T-helper 17 cell (primary cell): ENCODE measurements at places on chromosomes 5 and 9. TPM values are rescaled to one million over a fixed set of nuclear protein-coding genes. Genes with fewer than 3 reads are reported as not detected.

DNA sequence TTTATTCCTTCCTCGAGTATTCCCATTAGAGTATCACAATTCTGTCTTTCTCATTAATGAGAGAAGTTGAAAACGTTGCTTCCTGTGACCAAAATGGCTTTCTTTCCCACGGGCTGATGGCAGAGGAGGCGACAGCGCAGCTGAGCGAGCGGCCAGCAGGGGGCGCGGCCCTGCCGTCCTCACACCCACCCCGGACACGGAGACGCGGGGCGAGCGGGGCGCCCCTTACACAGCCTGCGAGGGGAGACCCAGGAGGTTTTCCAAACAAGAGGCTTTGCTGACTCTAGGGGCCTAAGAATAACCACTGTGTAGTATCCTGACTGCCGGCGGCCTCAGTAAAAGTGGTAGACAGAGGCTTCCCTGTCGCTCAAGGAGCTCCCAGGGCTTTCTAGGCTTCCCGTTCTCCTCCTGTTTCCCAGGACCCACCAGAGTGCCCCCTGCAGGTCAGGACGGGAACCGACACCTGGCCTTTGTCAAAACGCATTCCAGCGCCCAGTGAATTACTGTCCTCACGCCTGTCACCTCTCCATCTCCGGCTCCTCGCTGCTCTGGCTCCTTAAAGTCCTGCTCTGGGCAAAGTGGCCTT lies 27.3 kb upstream of the FGF1 start:
- H3K4me3 ChIP-seq: peak overlapping the region; percentile 73
- peaks cover 5% of the 10 kb centered on the region for H3K4me1 ChIP-seq
- peak; percentile 74 for DNase-seq

PGM5 gene
- total RNA-seq: 0.16 TPM

DNA sequence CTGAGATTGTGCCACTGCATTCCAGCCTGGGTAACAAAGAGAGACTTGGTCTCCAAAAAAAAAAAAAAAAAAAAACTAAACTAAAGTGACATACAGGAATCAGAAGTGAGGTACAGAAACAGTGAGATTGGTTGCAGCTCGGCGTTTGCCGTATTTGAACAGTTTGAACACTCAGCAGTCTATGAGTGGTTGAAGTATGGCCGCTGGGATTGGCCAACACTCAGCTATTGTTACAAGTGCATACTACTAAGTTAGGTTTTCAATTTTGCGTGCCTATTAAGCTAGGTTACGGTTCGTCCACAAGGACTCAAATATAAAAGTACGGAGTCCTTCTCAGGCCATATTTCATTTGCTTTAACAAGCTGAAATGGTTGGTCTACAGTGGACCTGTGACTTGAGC lies 3.3 kb upstream of the TSC1 start:
- no peak overlapping the region for H3K4me3 ChIP-seq
- no peak overlapping the region for H3K27ac ChIP-seq
- H3K36me3 ChIP-seq: peaks cover 5% of the 10 kb centered on the region

GRCh38 chr9:83930881-83931280 lies 9.6 kb upstream of the KIF27 start:
- H3K27ac ChIP-seq: no peak overlapping the region
- H3K4me3 ChIP-seq: no peak overlapping the region

GRCh38 chr5:73204332-73204731 lies 31.3 kb downstream of the TMEM174 start:
- peaks cover 74% of the 10 kb centered on the region for H3K27me3 ChIP-seq
- DNase-seq: no peak
- H3K36me3 ChIP-seq: peaks cover 12% of the 10 kb centered on the region
- H3K4me3 ChIP-seq: no peak overlapping the region
- H3K4me1 ChIP-seq: peaks cover 3% of the 10 kb centered on the region

DNA sequence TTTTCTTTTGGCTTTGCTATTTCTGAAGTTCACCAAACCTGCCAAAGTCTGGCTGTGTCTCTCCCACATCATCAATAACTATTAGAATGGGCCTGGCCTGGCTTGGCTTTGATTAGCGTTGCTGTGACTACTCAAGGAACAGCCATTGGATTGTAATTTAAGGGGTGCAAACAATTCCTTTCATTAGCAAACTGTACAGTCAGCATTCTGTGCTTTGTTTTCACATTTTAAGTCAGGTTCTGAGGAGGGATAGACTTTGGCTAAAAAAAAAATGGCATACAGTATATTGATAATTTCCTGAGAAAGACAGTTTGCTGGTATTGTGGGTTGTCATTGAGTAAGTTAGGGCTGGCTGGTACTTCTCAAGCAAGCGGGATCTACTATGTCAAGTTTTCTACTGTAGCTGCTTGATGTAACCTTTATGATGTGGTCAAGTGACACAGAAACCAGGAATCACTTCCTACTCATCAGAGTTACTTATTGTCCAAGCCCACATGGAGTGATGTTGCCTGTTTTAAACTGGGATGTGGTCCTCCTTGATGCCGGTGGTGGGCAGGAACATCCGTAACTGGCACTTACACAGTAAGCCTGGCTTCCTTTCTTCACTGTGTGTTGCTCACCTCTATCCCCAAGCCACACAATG lies 161.4 kb downstream of the CD180 start:
- H3K4me1 ChIP-seq: peaks cover 48% of the 10 kb centered on the region
- DNase-seq: no peak
- H3K36me3 ChIP-seq: peaks cover 2% of the 10 kb centered on the region
- H3K27me3 ChIP-seq: no peaks in the 10 kb centered on the region
- no peak overlapping the region for H3K4me3 ChIP-seq
- H3K27ac ChIP-seq: no peak overlapping the region

DNA sequence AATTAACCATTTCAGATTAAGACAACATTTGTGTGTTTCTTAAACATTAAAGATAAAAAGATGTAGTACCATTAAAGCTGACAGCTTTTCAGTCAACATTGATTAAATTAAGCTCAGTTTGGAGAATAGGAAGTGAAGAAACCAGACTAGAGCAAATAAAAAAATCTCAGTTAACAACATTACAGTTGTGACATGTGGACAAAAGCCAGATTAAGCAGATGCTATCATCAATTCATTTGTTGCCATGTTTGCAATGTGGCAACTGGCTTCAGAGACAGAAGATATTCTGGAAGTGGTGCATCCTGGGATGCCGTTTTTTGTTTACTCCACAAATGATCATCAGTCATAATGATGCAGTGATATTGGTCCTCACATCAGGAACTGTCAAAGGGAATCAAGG lies 70.3 kb upstream of the CNTLN start:
- no peak for DNase-seq
- H3K4me1 ChIP-seq: no peaks in the 10 kb centered on the region
- no peaks in the 10 kb centered on the region for H3K27me3 ChIP-seq
- no peaks in the 10 kb centered on the region for H3K36me3 ChIP-seq
- H3K27ac ChIP-seq: no peak overlapping the region
- no peak overlapping the region for H3K4me3 ChIP-seq

GRCh38 chr9:696332-697323 lies 144.9 kb upstream of the DMRT1 start:
- peaks cover 6% of the 10 kb centered on the region for H3K36me3 ChIP-seq
- DNase-seq: no peak
- peaks cover 8% of the 10 kb centered on the region for H3K4me1 ChIP-seq
- H3K4me3 ChIP-seq: no peak overlapping the region
- peak overlapping the region; percentile 41 for H3K27ac ChIP-seq
- peaks cover 35% of the 10 kb centered on the region for H3K27me3 ChIP-seq

- no peak for DNase-seq
- no peaks in the 10 kb centered on the region for H3K4me1 ChIP-seq
- no peaks in the 10 kb centered on the region for H3K36me3 ChIP-seq
Measured at GRCh38 chr5:147359581-147359980, 124.8 kb downstream of the STK32A start.

LCN9 gene
- not detected for total RNA-seq

- H3K4me3 ChIP-seq: no peak overlapping the region
- peaks cover 22% of the 10 kb centered on the region for H3K4me1 ChIP-seq
- DNase-seq: no peak
- no peak overlapping the region for H3K27ac ChIP-seq
- H3K36me3 ChIP-seq: peaks cover 5% of the 10 kb centered on the region
Measured at GRCh38 chr5:139137697-139138096, 60.5 kb downstream of the SIL1 start.

DNA sequence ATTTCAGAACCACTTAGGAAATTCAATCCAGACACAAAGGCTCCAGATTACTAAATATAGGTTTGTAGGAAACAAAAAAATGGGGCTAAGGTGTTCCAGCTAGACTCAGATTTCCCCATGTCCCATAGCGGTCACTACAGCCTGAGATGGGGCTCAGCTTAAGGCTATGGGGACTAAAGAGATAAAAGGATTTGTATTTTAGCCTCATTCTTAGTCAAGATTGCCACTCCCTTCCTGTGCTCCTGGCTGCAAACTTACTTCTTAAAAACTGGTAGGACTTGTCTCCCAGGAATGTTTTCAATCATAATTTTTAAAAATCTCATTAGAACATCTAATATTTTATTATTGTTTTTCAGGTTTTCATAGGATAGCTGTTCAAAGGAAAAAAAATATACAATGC lies 253.8 kb upstream of the DAB2 start:
- H3K36me3 ChIP-seq: no peaks in the 10 kb centered on the region
- H3K4me3 ChIP-seq: no peak overlapping the region
- H3K4me1 ChIP-seq: no peaks in the 10 kb centered on the region
- DNase-seq: no peak

GRCh38 chr5:143251190-143251589 lies 152.3 kb downstream of the NR3C1 start:
- DNase-seq: no peak
- no peaks in the 10 kb centered on the region for H3K27me3 ChIP-seq
- no peaks in the 10 kb centered on the region for H3K4me1 ChIP-seq
- no peaks in the 10 kb centered on the region for H3K36me3 ChIP-seq
- H3K4me3 ChIP-seq: no peak overlapping the region
- no peak overlapping the region for H3K27ac ChIP-seq

GRCh38 chr5:109945097-109945678 lies 255.5 kb downstream of the MAN2A1 start:
- H3K4me1 ChIP-seq: peaks cover 7% of the 10 kb centered on the region
- DNase-seq: no peak
- H3K27me3 ChIP-seq: peaks cover 28% of the 10 kb centered on the region

DNA sequence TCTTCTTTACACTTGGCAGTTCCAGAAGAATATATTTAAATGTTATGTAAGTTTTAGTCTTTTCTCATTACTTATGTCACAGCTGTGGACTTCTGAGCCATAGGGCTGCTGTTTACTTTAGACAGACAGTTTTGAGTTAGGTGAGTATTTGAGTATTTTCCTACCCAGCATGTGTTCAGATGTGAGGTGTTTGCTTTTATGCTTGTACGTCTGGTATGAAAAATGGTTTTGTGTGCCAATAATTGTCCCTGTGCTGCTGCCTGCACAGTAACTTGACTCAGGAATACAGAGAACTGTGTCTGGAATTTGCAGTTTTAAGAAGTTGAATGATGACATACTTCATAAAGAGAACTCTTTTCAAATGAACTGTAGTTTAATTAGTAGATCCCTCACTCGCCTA lies 20.8 kb downstream of the MEGF10 start:
- H3K27ac ChIP-seq: no peak overlapping the region
- H3K36me3 ChIP-seq: peaks cover 2% of the 10 kb centered on the region
- peaks cover 5% of the 10 kb centered on the region for H3K4me1 ChIP-seq

DNA sequence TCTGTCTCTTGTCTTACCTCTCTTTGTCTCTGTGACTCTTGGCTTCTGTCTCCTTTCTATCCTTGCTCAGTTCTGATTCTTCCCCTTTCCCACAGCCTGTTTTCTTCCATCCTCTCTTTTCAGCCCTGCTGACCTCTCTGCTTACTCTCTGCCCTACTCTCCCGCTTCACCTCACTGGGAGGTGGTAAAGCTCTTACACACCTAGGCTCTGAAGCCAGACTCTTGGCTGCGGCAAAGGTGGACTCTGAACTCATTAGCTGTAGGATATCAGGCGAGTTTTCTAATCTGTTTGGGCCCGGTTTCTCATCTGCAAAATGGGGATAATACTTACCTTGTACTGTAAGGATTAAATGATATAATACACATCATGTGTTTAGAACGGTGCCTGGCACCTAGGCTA lies 11.1 kb downstream of the PCDH1 start:
- H3K27ac ChIP-seq: no peak overlapping the region
- peaks cover 59% of the 10 kb centered on the region for H3K27me3 ChIP-seq
- H3K4me1 ChIP-seq: peaks cover 6% of the 10 kb centered on the region
- peaks cover 9% of the 10 kb centered on the region for H3K36me3 ChIP-seq
- DNase-seq: no peak
- H3K4me3 ChIP-seq: no peak overlapping the region

DNA sequence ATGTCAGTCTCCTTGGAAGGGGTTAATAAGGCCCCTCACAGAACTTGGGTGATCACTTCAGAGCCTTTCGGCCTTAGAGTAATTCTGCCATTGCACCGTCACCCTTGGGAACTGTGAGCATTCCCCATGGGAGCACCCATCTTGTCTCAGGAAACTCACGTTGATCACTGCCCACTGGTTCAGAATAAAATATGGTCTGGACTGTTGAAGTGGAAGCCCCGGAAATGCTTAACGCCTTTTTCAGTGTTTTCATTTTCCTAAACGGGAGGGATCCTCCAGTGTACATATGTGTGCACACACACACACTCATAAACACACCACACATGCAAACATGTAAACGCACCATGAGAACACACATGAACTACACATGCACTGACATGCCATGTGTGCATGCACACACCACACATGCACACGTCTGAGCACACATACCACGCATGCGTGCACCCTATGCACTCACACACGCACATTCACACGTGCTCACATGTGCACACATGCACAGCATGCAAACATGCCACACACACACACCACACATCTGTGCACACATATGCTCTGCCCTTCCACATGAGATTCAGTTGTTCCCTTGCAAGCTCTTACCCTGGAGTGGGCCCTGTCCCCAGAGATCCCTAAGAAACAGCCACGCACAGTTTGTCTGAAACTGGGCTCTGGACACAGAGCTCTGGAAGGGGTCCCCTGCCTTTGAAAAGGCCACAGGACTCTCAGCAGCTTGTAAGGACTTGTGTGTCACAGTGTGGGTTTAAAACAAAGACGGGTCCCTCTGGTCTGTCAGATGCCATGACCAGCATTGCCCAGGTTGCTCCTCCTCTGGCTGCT lies 17.0 kb downstream of the MRPL36 start:
- no peak overlapping the region for H3K27ac ChIP-seq
- DNase-seq: no peak

SLC25A2 gene
- total RNA-seq: 0.70 TPM

- H3K4me3 ChIP-seq: no peak overlapping the region
- DNase-seq: no peak
- H3K36me3 ChIP-seq: no peaks in the 10 kb centered on the region
- no peaks in the 10 kb centered on the region for H3K4me1 ChIP-seq
- H3K27ac ChIP-seq: no peak overlapping the region
Measured at GRCh38 chr5:124527220-124527991, 219.0 kb downstream of the ZNF608 start.
